Frontal cortex (tissue), 4 donors: ENCODE measurements at places on chromosomes 3 and 15. TPM values are rescaled to one million over a fixed set of nuclear protein-coding genes. Genes with fewer than 3 reads are reported as not detected.

The TRIM42 gene
- not detected for total RNA-seq

The GOLGA6D gene
- not detected for total RNA-seq

The GREM1 gene
- 2.4 TPM for total RNA-seq

The EBLN2 gene
- total RNA-seq = 3.7 TPM

The SERPINI2 gene
- total RNA-seq = 0.41 TPM

The REC114 gene
- total RNA-seq = not detected

The GRAMD2A gene
- 1.2 TPM for total RNA-seq

The MNS1 gene
- total RNA-seq = 1.2 TPM

The TOPBP1 gene
- total RNA-seq = 47.3 TPM

The MEX3B gene
- 89.7 TPM for total RNA-seq

The ACVR2B gene
- total RNA-seq = 44.0 TPM

The CEP152 gene
- 1.6 TPM for total RNA-seq

The GOLGA8H gene
- total RNA-seq = 0.41 TPM

The GP5 gene
- total RNA-seq = not detected

The CISH gene
- 0.41 TPM for total RNA-seq

The IMPG2 gene
- 3.3 TPM for total RNA-seq

The GPR27 gene
- 43.6 TPM for total RNA-seq

The PROS1 gene
- total RNA-seq = 12.2 TPM

The ZNF280D gene
- total RNA-seq = 113 TPM

The ITIH1 gene
- not detected for total RNA-seq

The GJD2 gene
- 6.5 TPM for total RNA-seq

The CKMT1B gene
- total RNA-seq = 7.7 TPM

The ZNF80 gene
- not detected for total RNA-seq

The VWA5B2 gene
- 0.41 TPM for total RNA-seq

The RPUSD2 gene
- 15.9 TPM for total RNA-seq

The DVL3 gene
- 34.6 TPM for total RNA-seq

The KNL1 gene
- total RNA-seq = 6.5 TPM

The HIGD2B gene
- under 0.01 TPM for total RNA-seq

The TTLL13 gene
- total RNA-seq = under 0.01 TPM

The STRA6 gene
- 3.7 TPM for total RNA-seq

The ADGRG7 gene
- not detected for total RNA-seq

The KNG1 gene
- total RNA-seq = not detected

The MBD4 gene
- 24.5 TPM for total RNA-seq

The RPUSD3 gene
- 13.9 TPM for total RNA-seq

The C3orf52 gene
- 0.41 TPM for total RNA-seq

The PLA1A gene
- 0.41 TPM for total RNA-seq

The MB21D2 gene
- total RNA-seq = 106 TPM

The GATA2 gene
- total RNA-seq = 0.41 TPM

The TOP2B gene
- total RNA-seq = 423 TPM

The COL6A5 gene
- under 0.01 TPM for total RNA-seq

The KY gene
- 0.41 TPM for total RNA-seq

The CCR4 gene
- total RNA-seq = under 0.01 TPM

The WNT7A gene
- 15.1 TPM for total RNA-seq

The ZNF860 gene
- 2.0 TPM for total RNA-seq

The SUSD5 gene
- 2.0 TPM for total RNA-seq

The STRIT1 gene
- 0.82 TPM for total RNA-seq

The FEZF2 gene
- 12.2 TPM for total RNA-seq

The LMAN1L gene
- not detected for total RNA-seq

The CPNE9 gene
- 0.41 TPM for total RNA-seq

The CCR9 gene
- 0.41 TPM for total RNA-seq
